Sigmoid colon (tissue), 7 donors: ENCODE measurements at places on chromosomes 13 and 19. TPM values are rescaled to one million over a fixed set of nuclear protein-coding genes. Genes with fewer than 3 reads are reported as not detected.

DNA sequence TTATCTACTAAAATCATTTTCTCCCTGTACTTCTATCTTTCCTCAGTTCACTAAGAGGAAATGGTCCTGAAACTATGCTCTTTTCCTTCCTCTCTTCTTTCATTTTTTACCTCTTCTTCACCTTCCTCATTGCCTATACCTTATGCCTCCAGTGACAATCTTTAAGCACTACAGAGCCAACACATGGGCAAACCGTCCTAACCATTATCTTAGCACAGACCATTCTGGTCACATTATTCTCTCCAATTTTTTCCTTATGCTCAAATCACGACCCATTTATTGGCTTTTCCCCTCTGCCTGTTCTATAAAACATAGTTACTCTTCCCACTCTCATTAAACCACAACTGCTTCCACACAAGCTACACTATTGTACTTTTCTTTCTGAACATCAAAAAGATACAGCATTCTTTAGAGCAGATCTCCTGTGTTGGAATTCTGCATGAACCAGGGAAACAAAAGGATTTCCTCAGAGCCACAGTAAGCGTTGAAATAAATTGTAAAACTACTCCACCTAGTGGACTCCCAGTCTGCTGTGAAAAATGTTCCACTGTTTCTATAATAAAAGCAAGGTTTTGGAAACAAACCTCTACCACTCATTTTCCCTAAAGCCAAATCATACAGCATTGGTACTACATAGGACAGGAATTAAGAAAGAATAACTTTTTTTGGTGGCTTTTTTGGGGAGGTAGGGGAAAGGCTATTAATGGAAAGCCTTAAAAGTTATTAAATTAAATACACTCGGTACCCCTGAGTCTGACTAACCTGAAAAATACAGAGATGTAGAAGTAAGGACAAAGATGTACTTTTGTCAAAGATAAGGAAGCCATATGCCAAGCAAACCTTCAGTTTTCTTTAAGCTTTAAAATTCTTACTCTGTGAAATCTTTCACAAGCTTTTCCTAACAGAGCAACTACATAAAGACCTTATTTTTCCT, 19.5 kb downstream of the NUFIP1 start:
- H3K4me1 ChIP-seq, result peaks cover 32% of the 10 kb centered on the region
- H3K27me3 ChIP-seq, result no peaks in the 10 kb centered on the region
- peak overlapping the region; percentile 62 for H3K27ac ChIP-seq
- no peak overlapping the region for H3K4me3 ChIP-seq

The CACNG8 gene
- not detected for total RNA-seq

DNA sequence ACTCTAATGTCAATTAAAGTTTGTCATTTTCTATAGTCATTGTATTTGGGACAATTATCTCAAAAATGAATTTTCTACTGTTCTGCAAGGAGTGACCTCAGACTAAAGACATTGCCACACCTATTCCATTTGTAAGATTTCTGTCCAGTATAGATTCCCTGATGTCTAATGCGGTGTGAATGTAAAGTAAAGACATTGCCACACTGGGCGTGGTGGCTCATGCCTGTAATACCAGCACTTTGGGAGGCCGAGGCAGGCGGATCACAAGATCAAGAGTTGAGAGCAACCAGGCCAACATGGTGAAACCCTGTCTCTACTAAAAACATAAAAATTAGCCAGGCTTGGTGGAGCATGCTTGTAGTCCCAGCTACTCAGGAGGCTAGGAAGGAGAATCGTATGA, 13.8 kb upstream of the ZNF83 start:
- peaks cover 5% of the 10 kb centered on the region for H3K4me1 ChIP-seq
- no peak overlapping the region for H3K4me3 ChIP-seq
- no peak overlapping the region for H3K27ac ChIP-seq
- H3K27me3 ChIP-seq, result no peaks in the 10 kb centered on the region
- H3K36me3 ChIP-seq, result peaks cover 32% of the 10 kb centered on the region

The DHDH gene
- not detected for total RNA-seq

- H3K36me3 ChIP-seq, result no peaks in the 10 kb centered on the region
- no peaks in the 10 kb centered on the region for H3K27me3 ChIP-seq
- DNase-seq, result no peak
- H3K4me3 ChIP-seq, result no peak overlapping the region
- H3K27ac ChIP-seq, result no peak overlapping the region
Observed at GRCh38 chr13:93320942-93321341, 94.3 kb downstream of the GPC6 start.

The CD177 gene
- total RNA-seq, result 0.14 TPM

DNA sequence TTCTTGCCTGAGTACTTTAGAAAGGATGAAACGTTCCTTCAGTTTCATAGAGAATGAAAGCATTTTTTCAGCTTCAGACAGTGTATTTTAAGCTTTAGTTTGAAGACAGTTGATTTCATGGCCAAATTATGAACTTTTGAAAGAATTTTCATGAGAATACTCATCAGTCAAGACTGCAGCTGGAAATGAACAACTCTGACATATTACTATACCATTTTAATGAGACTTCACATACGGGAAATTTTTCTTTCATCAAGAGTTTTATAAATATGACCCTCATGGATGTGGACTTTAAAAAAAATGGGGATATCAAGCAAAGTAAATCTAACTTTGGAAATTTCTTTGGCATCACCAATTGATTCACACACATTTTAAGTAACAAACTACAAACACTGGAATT, 6.4 kb downstream of the LATS2 start:
- H3K4me1 ChIP-seq, result no peaks in the 10 kb centered on the region
- H3K4me3 ChIP-seq, result no peak overlapping the region
- H3K27ac ChIP-seq, result peak overlapping the region; percentile 0
- no peak for DNase-seq
- no peaks in the 10 kb centered on the region for H3K36me3 ChIP-seq
- no peaks in the 10 kb centered on the region for H3K27me3 ChIP-seq

DNA sequence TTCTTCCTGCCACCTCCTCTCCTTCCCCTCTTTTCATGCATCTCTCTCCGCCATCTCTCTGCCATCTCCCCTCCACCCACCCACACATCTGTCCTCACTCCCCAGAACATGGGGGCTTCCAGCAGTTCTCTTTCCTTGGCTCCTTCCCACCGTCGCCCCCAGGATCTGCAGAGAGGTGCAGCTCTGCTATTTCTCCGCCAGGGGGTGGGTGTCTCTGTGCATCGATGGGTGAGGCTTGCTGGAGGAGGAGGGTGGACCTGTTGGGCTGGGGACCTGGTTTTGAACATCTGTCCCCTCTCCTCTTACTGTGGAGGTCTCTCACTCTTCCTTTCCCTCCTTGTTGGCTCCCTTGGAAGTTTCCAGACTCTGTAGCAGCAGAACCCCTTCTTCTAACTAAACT, 51.7 kb downstream of the MYH14 start:
- H3K4me3 ChIP-seq, result no peak overlapping the region
- H3K4me1 ChIP-seq, result no peaks in the 10 kb centered on the region
- H3K36me3 ChIP-seq, result no peaks in the 10 kb centered on the region
- H3K27me3 ChIP-seq, result no peaks in the 10 kb centered on the region

The GFY gene
- total RNA-seq, result not detected

- H3K27me3 ChIP-seq, result peaks cover 20% of the 10 kb centered on the region
- no peaks in the 10 kb centered on the region for H3K36me3 ChIP-seq
- no peak for DNase-seq
- no peaks in the 10 kb centered on the region for H3K4me1 ChIP-seq
Observed at GRCh38 chr13:20230913-20231838, 943 bp downstream of the GJB6 start.

DNA sequence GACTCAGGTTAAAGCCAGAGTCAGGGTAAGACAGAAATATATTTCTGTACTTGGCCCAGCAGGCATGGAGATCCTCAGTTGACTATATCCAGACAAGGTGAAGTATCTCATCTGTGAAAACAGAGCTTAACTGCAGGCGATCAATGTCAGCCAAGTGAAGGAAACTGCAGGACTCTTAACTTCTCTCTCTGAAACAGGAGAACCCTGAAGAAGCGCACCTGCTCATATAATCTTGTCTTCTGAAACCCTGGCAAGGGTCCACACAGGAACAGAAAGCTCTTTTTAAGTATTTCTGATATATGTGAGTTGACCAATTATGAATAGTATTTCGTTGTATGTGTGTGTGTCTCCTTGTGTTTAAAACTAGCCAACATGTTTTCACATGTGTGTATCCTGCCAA, 504.8 kb upstream of the SLITRK5 start:
- no peaks in the 10 kb centered on the region for H3K4me1 ChIP-seq
- H3K27ac ChIP-seq, result no peak overlapping the region
- no peak overlapping the region for H3K4me3 ChIP-seq
- no peaks in the 10 kb centered on the region for H3K36me3 ChIP-seq
- no peak for DNase-seq

The ETV2 gene
- total RNA-seq, result not detected

The NUDT19 gene
- total RNA-seq, result 6.7 TPM

DNA sequence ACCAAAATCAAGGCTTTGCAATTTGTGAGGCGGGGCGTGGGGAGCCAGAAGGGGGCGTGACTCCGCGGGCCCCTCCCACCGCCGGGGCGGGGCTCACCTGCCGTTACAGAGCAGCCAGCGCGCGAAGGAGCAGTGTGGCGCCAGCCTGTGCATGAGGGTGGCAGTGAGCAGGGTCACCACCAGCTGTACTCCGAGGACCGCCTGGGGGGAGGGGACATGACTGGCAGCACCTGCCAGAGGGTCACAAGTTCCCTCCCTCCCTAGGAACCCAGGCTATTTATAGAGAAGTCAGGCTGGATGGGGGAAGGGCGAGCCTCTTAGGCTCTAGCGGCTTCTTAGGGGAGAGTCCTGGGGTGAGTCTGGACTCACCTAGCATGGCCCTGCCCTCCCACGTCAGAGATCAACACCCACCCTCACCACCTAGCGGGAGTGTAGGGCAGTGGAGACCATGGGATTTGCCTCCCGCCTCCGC, 3.6 kb downstream of the TMEM161A start:
- peak overlapping the region; percentile 15 for H3K4me3 ChIP-seq
- no peak for DNase-seq
- no peak overlapping the region for H3K27ac ChIP-seq
- H3K36me3 ChIP-seq, result no peaks in the 10 kb centered on the region

DNA sequence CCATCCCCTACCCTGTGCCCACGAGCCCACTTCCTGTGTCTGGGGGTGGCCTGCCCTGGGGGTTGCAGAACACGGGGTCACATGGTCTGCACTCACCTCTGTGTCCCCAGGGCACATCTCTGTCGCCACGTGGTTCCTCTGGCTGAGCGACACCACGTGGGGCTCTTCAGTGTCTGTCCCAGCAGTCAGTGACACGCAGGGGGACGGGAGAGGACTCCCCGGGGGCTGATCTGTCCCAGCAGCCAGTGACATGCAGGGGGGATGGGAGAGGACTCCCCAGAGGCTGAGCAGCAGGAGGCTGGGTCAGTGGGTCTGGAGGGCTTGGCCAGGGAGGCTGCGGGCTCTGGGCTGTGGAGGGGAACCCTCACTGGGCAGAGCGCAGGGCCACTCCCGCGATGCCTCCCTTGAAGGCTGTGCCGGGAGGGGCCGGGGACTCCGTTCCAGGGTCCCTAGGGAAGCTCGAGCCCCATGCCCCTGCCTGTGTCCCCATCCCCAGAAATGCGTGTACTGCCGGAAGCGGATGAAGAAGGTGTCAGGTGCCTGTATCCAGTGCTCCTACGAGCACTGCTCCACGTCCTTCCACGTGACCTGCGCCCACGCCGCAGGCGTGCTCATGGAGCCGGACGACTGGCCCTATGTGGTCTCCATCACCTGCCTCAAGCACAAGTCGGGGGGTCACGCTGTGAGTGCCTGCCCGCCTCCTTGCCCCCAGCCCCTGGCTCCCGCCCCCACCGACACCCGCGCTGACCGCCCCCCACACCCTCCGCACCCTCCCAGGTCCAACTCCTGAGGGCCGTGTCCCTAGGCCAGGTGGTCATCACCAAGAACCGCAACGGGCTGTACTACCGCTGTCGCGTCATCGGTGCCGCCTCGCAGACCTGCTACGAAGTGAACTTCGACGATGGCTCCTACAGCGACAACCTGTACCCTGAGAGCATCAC, 174.8 kb downstream of the KDM4B start:
- H3K27ac ChIP-seq, result no peak overlapping the region
- no peaks in the 10 kb centered on the region for H3K27me3 ChIP-seq
- H3K4me1 ChIP-seq, result no peaks in the 10 kb centered on the region

The TEAD2 gene
- total RNA-seq, result 61.4 TPM

- H3K27me3 ChIP-seq, result no peaks in the 10 kb centered on the region
- H3K4me3 ChIP-seq, result no peak overlapping the region
- no peaks in the 10 kb centered on the region for H3K4me1 ChIP-seq
- H3K27ac ChIP-seq, result no peak overlapping the region
- H3K36me3 ChIP-seq, result no peaks in the 10 kb centered on the region
Observed at GRCh38 chr13:40776681-40777165, 5.7 kb upstream of the MRPS31 start.

The TPTE2 gene
- total RNA-seq, result not detected

The CEACAM20 gene
- not detected for total RNA-seq

DNA sequence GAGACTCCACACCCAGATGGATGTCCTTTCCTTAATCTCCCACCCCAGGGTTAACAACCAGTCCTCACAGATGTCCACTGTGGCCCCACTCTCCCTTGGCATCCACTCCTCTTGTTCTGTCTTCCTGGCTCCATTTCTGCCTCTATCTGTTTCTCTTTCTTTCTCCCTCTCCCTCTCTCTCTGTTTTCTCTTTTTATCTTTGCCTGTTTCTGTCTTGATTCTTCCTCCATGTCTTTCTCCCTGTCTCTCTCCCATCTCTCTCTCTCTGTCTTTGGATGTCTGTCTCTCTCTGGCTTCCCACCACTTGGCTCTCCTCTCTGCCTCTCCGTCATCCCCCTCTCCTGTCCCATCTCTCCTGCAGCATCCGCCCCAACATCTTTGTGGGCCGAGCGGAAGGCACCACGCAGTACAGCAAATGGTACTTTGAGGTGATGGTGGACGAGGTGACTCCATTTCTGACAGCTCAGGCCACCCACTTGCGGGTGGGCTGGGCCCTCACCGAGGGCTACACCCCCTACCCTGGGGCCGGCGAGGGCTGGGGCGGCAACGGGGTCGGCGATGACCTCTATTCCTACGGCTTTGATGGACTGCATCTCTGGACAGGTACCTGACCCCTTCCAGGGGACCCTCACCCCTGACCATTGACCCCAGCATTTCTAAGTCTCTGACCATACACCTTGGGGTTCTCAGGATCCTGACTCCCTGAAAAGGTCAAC, 24.4 kb downstream of the RYR1 start:
- no peak overlapping the region for H3K4me3 ChIP-seq
- no peaks in the 10 kb centered on the region for H3K36me3 ChIP-seq
- DNase-seq, result no peak
- no peak overlapping the region for H3K27ac ChIP-seq

DNA sequence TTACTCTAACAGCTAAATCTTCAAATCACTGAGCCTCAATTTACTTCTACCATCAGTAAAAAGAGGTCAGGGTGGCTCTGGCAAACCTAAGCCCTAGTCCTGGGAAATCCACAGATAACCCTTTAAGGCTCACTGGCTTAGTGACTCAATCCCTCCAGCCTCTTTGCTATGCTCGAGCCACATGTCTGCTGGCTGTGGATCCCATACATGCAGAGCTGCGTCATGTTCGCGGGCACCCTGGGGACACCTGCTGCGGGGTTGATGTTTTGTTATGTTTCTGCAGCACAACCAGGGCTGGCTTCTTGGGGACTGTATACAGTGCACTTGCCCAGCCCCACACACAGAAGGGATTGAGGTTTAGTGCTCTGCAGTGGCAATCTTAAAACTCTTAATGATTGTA, 41.6 kb upstream of the C13orf42 start:
- no peaks in the 10 kb centered on the region for H3K27me3 ChIP-seq
- H3K27ac ChIP-seq, result no peak overlapping the region
- H3K36me3 ChIP-seq, result no peaks in the 10 kb centered on the region
- H3K4me1 ChIP-seq, result peaks cover 12% of the 10 kb centered on the region
- H3K4me3 ChIP-seq, result no peak overlapping the region
